ENCODE measurements at places on chromosomes 5 and 9.

DNA sequence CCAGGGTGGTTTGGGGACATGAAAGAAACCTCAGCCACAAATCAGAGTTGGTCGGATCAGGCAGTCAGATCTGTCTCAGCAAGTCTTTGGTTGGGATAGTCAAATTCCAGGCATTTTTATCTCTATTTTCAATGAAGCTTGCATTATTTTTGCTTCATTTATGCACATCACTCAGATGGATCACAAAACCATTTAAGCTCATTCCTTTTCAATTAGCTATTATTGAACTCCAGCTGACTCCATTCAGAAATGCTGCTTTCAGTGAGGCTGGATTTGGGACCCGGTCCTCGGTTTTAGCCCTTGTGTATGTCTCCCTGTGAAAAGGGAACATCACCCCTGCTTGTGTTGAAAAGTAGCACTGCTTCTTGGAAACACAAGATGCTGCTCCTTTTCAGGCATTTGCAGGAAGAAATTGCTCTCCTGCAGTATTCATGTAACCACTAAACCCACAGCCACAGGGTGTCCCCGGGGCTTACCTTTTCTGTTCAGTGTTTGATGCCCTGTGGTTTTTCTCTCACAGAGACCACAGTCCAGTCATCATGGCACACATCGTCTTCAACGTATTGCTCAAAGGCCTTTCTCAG is 232.9 kb downstream of the NFIB start:
- DNase-seq = no peak

DNA sequence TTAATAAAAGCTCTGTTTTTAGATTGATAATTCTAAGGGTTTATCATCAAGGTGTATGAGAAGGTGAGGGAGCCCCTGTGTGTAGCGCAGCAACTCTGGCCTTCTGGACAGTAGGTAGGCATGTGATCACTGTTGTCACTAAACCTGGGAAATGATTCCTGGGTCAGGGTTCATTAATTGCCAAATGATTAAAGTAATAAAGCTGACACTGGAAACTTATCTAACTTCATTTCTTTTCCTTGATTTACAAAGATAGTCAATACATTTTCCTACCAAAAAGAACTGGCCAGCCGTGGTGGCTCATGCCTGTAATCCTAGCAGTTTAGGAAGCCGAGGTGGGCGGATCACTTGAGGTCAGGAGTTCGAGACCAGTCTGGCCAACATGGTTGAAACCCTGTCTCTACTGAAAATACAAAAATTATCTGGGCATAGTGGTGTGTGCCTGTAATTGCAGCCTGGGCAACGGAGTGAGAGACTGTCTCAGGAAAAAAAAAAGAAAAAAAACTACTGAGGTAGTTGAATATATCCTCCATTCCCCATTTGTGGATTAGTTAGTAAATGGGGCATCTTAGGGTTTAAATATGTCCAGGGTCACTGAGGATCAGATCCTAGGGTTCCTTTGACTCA is 2.4 kb downstream of the EHMT1 start:
- no peak for DNase-seq

DNA sequence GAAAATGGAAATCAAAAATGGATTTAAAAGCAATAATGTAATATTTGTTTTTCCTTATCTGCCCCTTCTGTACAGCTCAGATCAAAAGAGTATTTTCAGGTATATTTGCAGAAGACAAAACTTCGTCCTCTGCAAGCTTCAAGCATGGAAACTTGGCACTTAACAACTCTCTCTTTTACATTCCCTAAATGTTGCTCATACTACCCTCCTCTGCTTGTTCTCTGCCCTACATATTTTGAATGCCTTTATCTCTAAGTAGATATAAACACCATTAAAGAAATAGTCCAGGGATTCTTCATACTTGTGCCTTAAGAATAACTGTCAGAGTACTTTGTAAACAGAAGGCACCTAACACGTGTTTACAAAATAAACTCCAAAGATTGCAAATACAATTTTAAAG is 19.2 kb upstream of the SMC2 start:
- no peak for DNase-seq

DNA sequence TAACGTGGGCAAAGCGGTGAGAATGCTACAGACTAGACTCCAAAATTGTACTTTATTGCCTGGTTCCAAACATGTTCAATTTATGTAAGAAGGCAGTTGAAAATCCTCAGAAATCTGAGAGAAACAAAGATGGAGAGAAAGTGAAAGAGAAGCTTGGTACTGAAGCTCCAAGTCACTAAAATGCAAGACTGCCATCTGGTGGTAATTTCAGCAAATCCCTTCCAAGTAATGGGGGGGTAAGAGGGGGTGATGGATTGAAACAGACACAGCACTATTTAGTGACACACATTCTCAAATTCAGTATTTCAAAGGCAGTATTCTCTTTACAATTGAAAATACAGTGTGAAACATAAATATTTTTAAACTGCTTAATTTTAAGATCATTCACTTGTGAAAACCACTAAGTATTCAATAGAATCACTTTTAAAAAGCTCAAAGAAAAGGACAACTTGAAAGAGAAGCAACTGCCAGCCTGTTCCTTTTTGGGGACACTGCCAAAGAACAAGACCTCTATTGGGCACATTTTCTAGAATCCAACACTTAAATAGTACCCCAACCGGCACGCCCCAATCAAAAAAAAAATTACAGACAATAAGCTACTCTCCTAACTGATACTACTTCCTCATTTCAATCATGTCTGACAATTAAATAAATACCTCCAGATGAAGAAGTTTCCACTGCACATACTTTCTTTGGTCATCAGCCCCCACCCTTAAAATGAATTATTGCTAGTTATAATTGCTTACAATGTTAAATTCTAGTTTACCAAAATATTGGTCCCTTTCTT is 131.5 kb downstream of the AGTPBP1 start:
- no peak for DNase-seq

DNA sequence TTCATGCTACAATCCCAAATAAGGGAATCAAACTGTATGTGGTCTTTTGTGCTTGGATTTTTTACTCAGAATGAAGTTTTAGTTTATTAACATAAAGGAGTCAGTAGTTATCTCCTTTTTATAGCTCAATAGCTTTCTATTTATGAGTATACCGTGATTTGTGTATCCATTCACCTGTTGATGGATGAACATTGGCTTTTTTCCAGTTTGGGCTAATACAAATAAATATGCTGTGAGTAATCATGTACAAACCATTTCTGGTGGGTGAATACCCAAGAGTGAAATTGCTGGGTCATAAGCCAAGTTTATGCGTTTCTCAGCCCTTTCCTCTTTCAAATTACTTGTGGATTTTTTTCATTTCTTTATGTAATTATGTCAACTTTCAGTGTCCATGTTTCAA is 395.3 kb downstream of the OSTF1 start:
- DNase-seq = no peak

Data from stimulated activated CD8-positive, alpha-beta memory T cell treated with anti-CD3 and anti-CD28 coated beads, Interleukin-4, amount 100 ng/mL, for 1 hour (primary cell).